Type B pancreatic cell (in vitro differentiated cells): ENCODE measurements at places on chromosomes 11 and 22. TPM values are rescaled to one million over a fixed set of nuclear protein-coding genes. Genes with fewer than 3 reads are reported as not detected.

- no peaks in the 10 kb centered on the region for H3K36me3 ChIP-seq
- no peaks in the 10 kb centered on the region for H3K4me1 ChIP-seq
- no peak overlapping the region for H3K27ac ChIP-seq
- H3K4me3 ChIP-seq, result no peak overlapping the region
- DNase-seq, result no peak
Measured at GRCh38 chr11:109512249-109512648, 90.3 kb downstream of the C11orf87 start.

Gene KRTAP5-1
- not detected in 2 replicates for total RNA-seq

DNA sequence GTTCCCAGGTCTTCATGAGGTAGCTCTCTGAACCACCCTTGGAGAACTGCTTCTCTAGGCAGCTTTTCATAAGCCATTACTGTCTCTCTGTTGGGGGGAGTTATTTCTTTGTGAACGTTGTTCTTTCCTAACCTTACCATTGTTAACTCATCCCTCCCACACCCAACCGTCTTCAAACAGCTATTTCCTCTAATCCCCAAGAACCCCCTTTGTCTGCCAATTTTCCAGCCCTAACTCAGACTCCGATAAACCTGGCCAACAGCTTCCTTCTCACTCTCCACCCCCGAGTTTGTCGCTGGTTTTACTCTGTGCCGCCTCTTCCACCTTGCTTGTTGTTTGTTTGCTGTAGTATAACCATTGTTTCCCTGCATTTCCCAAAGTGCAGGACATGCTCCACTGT lies 131.5 kb downstream of the CCDC34 start:
- H3K36me3 ChIP-seq, result peaks cover under 1% of the 10 kb centered on the region
- peaks cover 34% of the 10 kb centered on the region for H3K4me1 ChIP-seq
- no peak overlapping the region for H3K4me3 ChIP-seq
- no peak for DNase-seq

Gene MARK2
- 52.8 and 73.5 TPM in 2 replicates for total RNA-seq

Gene BET1L
- total RNA-seq, result 48.4 and 59.5 TPM in 2 replicates

Gene PIH1D2
- 3.1 and 5.5 TPM in 2 replicates for total RNA-seq

- H3K27ac ChIP-seq, result no peak overlapping the region
- H3K4me1 ChIP-seq, result peaks cover 8% of the 10 kb centered on the region
- no peaks in the 10 kb centered on the region for H3K27me3 ChIP-seq
Measured at GRCh38 chr22:49764127-49764581, 63.5 kb downstream of the BRD1 start.

Gene KIAA1671
- 22.9 and 28.5 TPM in 2 replicates for total RNA-seq

DNA sequence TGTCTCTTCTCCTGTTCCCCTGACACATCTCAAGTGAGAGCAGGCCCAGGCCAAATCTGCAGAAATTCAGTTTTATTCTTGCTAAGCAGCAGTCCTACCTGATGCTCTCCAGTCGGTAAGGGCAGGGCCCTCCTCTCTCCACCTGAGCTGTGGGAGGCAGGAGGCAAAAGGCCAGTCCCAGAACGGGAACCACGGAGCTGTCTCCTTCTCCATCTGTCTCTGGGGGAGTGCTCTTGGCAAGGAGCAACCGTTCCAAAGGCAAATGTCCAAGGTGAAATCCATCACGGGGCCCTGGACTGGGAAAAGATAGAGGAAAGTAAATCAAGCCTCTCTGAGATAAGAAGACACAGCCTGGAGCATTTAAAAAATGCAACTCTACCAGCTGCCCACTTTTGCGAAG lies 65.2 kb upstream of the CDON start:
- no peak overlapping the region for H3K27ac ChIP-seq
- peaks cover 4% of the 10 kb centered on the region for H3K27me3 ChIP-seq
- no peaks in the 10 kb centered on the region for H3K36me3 ChIP-seq
- H3K4me1 ChIP-seq, result peaks cover 56% of the 10 kb centered on the region
- H3K4me3 ChIP-seq, result no peak overlapping the region
